ENCODE measurements at places on chromosomes 4 and X. TPM values are rescaled to one million over a fixed set of nuclear protein-coding genes. Genes with fewer than 3 reads are reported as not detected.

Gene MAGED4B
- total RNA-seq: 2.6 TPM

Gene JAKMIP1
- total RNA-seq: not detected

Gene UNC5C
- 6.6 TPM for total RNA-seq

Gene TRIM61
- not detected for total RNA-seq

Gene CHRDL1
- total RNA-seq: 202 TPM
